Activated CD4-positive, alpha-beta T cell treated with anti-CD3 and anti-CD28 coated beads, Interleukin-2, amount 10 ng/mL, durations not matched to agents 24 days and 14 days (primary cell): ENCODE measurements at places on chromosomes 6 and 20. TPM values are rescaled to one million over a fixed set of nuclear protein-coding genes. Genes with fewer than 3 reads are reported as not detected.

The SYNJ2 gene
- total RNA-seq: 22.2 and 24.3 TPM in 2 replicates

GRCh38 chr6:3523271-3523670, 66.4 kb upstream of the SLC22A23 start:
- DNase-seq: no peak

DNA sequence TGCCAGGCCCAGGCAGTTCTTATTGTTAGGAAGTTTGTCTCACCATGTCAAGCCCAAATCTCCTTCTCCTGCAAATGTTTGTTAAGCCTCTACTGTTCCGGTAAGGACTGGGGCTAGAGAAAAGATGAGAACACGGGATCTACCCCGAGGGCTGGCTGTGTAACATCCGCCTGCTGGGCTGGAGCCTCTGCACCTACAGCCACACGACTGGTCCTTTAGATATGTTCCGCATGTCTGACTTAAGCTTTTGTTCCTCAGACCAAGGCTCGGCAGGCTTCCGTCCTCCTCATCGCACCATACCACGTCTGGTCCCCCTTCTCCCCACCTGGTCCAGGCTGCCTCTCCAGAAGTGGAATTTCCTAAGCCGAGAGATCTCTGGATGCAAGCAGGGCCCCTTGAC, 2.6 kb downstream of the GHRH start:
- DNase-seq: no peak

DNA sequence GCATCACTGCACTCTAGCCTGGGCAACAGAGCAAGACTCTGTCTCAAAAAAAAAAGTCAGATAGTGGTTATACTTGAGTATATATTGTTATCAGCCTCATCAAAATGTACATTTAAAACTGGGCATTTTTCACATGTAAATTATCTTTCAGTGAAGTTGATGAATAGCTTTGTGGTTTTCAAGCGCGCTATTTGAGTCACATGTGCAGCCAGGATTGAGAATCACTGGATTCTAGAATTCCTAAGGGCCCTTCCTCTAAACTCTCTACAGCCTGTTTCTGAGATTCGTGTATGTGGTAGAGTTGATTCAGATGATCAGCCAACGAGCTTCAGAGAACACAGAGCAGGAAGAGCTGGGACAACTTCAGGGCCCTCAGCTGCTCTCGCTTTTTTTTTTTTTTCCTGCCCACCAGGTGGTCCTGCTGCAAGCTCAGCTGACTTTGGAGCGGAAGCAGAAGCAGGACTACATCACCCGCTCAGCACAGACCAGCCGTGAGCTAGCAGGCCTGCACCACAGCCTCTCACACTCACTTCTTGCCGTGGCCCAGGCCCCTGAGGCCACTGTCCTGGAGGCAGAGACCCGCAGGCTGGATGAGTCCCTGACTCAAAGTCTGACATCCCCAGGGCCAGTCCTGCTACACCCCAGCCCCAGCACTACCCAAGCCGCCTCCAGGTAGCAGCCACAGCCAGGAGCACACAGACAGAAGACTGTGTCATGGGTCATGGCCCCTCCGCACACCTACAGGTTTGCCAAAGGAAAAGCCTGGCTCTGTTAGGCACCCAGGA, 18.3 kb downstream of the C20orf173 start:
- no peak for DNase-seq

DNA sequence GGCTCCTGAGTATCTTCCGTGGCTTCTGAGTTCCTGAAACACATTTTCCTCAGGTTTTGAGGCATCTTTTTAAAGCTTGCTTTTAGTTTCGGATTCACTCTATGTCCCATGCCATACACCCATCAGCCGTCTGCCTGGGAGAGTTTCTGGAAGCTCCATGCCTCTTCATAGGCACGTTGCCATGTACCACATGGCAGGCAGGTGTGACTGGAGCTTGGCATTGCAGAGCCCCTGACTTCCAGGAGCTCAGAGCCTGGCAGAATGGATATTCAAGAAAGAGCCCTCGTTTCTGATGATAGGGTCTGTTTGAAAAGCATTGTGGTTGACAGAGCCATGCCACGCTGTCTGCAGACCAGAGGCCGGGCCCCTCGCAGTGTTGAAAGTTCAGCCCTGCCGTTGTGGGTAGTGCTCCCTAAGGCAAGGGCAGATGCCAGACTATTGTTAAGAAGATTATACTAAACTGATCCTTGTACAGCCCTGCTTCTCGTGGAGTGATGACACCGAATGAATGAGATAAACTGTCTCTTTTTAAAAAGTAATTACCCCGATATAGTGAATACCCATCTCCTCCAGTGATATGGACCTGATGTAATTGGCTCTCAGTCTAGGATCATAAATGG, 100.0 kb downstream of the RPP40 start:
- no peak for DNase-seq
